ENCODE measurements at places on chromosomes 7 and 10.

DNA sequence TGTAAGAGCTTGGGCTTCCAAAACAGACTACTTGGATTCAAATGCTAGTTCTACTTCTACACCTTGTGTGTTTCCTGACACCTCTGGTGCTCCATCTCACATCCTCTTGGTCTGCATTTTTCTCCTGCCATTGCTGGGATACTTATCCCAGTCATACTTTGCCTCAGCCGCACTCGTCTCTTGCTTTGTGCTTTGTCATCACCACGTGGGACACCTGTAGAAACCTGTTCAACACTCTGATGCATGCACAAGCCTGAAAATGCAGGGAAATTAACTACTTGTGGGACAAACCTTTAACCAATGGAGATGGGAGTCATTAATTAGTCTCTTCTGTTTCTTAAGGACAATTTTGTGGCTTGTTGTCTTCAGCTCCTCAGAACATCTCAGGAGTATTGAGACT is 94.2 kb upstream of the PHYHIPL start:
- DNase-seq = no peak

DNA sequence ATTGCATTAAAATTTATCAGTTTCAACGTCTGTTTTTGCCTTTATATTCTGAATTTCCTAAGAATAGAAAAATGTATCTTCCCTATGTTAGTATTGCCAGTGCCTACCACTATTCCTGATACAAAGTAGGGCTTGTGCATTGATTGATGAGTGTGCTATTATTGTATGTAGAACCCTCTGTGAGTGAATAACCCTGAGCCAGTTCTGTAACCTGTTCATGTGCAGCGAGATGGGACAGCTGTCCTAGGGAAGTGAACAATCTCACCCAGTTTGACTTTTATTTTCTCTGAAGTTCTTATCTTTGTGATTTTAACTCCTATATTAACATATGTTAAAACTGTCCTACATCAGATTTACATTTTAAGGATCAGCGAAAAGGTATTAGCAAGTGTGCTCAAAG is 178.4 kb upstream of the ADO start:
- DNase-seq = no peak

GRCh38 chr7:149884016-149884415 is 10.2 kb downstream of the ATP6V0E2 start:
- DNase-seq = no peak

GRCh38 chr10:111801841-111802240 is 381.7 kb downstream of the GPAM start:
- DNase-seq = peak; percentile 6

DNA sequence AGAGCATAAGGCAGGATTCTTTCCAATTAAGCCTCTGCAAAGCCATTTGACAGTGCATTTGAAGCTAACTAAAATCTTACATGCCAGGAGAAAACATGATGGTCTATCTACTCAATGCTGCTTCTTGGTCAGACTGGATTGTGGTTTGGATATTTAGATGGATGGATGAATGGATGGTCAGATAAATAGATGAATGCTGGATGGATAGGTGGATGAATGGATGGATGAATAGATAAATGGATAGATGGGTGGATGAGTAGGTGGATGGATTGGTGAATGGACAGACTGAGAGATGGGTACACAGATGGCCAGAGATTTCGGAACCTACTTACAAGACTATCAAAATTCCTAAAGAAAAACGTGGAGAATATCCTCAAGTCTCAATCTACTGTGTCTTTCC is 127.6 kb downstream of the SFMBT2 start:
- DNase-seq = no peak

DNA sequence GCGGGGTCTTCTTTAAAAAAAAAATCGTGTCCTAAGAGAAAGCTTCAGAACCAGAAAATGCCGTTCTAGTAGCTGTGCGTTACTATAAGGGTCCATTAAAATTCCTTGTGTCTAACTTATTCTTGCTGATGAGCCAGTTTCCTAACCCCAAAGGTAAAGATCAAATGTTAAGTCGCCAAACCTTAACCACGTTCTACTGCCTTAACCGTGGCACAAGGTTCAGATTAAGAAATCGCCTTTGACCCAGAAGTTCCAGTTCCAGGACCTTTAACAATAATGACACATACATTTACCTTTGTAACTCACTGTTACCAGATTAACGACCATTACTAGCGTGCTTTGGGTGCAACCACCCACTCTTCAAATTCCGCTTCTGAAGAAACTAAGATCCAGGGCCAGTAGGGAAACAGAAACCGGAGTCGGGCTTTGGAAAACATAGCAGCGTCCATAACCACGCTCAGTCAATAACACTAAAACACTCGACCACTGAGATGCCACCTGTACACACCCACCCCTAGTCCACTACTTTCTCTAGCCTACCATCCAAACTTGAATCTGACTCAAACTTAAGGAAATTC is 620 bp downstream of the BET1 start:
- DNase-seq = no peak

GRCh38 chr7:115038158-115038557 is 116.3 kb downstream of the MDFIC start:
- DNase-seq = no peak

GRCh38 chr7:140972876-140973829 is 41.6 kb downstream of the MRPS33 start:
- DNase-seq = no peak

DNA sequence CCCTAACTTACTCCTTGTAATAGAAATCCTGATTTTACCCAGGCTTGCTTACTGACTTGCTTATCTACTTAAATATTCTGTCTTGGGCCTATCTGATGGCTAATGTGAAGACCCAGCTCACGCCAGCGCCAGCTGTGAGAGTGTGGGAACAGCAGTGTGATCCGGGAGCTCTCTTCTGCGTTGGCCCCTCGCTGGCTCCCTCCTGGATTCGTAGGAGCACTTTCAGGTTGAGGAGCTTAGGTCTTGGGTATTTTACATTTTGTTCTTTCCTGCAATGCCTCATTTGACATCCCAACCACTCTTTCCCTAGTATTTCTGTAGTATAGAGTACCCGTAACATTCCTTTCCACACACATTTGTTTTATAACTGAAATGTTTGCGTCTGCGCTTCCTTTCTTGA is 51.7 kb downstream of the CREM start:
- no peak for DNase-seq

DNA sequence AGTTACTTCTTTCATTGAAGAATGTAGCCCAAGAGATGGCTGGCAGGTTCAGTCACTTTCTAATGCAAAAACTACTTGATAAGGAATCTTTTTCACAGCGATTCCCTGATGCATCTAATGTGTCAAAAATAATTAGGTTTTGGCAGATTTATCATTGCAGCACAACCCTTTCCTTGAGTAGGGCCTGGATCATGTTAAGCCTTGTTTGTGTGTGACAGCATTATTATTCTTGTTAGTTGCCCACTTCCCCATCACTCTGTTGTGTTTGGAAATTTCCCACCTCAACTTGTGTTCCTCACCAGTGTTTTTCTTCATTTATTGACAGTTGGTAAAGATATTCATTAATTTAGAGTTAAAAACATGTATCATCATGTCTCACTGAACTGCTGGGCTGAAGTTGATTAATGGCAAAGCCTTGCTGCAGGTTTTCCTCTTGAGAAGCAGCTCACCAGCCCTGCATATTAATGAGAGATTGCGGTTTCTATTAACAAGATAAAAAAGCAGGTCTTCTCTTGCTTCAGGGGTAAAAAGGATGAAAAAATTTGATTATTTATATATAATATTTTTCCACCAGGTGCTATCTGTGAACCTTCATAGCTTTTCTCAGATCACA is 233.3 kb upstream of the MDFIC start:
- DNase-seq = no peak

DNA sequence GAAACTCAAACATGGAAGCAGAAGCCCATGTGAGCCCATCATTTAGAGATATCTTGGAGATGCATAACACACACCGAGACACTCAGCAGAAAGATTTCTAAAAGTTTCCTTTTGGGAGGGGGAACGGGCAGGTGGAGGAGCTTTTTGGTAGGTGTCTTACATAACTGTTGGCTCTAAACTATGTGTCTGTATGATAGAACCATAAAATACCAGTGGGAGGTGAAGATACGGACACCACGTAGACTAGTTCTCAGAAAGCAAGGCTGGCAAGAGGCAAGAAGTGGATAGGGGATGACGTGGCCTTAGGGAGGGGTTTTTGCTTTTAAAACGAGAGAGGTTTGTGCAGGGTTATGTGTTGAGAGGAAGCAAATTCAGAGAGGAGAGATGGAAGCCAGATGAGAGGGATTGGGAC is 36.5 kb downstream of the IL15RA start:
- no peak for DNase-seq

DNA sequence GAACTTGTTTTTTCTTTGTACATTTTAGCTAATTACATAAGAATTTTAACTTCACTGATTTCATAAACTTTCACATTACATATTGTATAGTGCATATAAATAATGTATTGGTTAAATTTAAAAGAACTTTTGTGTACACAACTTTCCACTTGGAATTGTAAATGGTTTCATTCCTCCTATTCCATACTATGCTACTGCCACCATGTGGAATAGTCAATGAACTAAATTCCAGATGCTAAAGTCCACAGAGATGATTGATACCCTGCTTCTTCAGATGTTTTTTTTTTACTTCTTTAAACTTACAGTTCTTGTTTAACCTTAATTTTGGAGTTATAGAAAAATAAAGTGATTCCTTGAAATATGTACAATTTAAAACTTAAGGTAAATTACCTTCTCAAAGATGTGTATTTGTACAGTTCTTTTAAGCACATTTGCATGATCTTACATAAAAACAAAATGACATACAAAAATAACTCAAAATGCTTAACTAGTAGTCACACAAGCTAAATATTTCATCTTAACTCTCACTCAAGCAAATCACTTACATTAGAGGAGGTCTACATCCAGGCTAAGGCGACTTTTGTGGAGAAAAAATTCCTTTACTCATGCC is 247.6 kb upstream of the HGF start:
- DNase-seq = no peak

GRCh38 chr10:17506856-17507471 is 52.6 kb upstream of the ST8SIA6 start:
- DNase-seq = no peak

DNA sequence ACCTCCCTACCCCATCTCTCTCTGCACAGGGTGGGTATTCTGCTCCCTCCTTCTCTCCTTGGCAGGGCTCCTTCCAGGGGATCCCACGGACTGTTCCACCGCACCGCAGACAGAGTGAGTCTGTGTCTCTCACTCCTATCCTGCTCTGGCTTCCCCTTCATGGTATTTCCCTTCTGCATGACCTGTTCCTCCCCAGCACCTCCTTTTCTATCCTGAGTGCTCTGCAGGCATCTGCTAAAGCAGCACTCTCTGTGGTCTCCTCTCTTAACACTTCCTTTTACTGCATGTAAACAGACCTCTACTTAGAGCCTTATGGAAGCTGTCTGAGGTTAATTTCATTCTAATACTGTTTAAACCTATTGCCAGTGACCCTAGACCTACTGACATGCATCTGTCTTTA is 171.5 kb downstream of the CCSER2 start:
- peak; percentile 2 for DNase-seq

DNA sequence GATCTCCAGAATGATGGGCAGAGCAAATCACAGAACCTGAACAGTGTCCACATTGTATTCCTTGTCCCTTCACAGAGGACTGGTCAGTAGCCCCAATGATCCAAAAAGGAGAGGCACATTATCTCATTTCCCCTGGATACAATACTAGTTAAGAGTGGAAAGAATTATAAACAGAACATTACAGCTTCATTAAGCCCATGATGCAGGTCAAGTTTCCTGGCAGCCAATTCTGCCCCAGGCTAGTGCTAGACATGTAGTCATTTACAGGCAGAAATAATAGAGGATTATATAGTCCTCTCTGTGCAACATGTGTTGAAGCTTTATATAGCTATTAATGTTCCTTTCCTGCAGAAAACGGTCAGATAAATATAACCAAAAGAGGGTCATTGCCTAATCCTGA is 124.3 kb upstream of the WNT16 start:
- DNase-seq = no peak

GRCh38 chr7:115572111-115572510 is 458.5 kb downstream of the TFEC start:
- no peak for DNase-seq

DNA sequence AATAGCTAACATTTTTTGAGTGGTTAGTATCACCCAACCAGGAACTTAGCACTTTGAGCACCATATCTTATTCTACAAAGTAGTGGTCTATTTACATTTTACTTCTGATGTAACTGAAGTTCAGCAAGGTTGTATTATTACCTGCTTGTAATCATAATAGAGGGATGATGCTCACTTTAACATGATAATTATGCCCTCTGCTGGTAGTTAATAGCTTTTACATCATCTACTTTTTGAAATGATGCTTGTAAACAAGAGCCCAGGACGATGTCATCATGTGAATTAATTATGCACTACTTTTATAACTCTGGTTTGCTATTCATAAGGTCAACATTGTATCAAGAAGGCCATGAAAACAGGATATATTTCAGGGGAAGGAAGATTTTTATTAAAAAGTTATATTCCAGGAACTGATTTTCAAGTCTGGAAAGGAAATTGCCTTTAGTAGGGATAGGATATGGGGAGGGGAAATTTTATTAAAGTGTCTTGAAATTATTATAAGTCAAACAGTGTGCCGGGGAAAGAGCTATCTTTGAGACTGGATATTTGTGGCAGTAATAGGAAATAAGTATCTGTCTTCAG is 80.3 kb upstream of the SCIN start:
- DNase-seq = peak; percentile 9

- DNase-seq = no peak
These were observed 100.1 kb upstream of the PTN start for GRCh38 chr7:137443616-137444015.

DNA sequence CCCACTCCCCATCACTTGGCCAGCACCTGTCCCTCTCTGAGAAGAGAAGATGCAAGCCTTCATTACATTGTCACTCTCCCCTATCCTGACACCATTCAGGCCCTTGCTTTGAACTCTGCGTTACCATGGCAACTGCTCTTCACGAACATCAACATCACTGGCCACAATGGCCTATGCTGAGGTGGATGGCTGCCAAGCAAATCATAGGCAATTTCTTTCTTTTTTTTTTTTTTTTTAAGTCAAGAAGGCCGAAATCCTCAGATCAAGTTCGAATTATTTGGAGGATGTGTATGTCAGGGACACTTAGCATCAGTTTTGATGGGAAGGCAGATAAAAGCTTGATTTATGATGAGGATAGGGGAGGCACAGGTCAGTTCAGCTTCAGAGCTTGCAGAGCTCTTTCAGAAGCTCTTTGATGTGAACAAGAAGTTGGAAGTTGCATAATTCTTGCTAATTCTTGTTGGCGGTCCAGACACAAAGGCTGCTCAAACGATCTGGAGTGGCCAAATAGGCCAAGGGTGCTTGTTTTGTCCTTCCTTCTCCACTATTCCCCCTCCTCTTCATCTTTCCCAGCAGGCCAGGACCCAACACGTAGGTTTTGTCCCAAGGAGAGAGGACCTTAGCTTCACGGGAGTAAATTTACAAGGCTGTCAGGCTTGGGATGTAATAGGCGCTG is 179.9 kb upstream of the NPVF start:
- DNase-seq = peak; percentile 57
